ENCODE measurements at places on chromosomes 12 and 14.

DNA sequence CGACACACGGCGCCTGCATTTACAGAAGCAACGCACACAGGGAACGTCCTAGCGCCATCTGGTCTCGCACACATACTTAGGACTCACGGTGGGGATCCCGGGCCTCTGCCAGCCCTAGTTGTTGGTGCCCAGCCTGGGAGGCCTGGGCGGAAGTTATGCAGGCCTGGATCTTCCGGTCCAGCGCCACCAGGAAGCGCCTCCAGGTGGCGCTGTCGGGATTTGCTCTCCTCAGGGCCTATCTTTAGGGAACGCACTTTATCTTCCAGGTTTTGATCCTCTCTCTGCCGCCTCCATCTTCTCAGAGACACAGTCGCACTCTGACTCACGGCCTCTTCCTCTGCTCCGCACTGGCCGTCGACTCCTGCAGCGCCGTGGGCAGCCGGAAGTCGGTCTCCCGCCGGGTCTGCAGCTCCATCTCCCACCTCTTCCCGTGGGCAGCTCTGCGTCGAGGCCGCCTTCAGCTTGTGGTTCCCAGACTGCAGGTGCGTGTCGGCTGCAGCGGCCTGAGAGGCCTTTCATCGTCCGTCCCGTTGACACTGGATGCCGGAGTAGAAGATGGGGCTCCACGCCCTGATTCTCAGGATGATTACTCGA is 760.4 kb downstream of the TMEM121 start:
- DNase-seq = peak; percentile 45

GRCh38 chr14:27384124-27384523 is 786.3 kb upstream of the NOVA1 start:
- no peak for DNase-seq

DNA sequence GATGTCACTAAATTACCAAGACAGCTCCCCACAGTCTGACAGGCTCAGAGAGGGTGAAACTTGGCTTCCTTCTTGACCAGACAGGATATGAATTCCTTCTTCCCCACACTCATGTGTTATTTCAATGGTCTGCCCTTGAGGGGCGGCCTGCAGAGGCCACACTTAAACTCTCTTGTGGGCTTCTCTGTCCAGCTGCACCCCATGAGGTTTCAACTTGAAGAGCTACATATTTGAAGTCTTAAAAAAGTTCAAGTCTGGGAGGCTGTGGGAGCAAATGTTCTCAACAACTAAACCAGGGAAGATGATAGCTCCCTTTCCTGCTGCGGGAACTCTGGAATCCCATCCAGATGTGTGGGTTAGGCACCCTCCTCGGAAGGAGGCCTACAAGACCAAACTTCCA is 98.3 kb downstream of the TTC7B start:
- DNase-seq = no peak

DNA sequence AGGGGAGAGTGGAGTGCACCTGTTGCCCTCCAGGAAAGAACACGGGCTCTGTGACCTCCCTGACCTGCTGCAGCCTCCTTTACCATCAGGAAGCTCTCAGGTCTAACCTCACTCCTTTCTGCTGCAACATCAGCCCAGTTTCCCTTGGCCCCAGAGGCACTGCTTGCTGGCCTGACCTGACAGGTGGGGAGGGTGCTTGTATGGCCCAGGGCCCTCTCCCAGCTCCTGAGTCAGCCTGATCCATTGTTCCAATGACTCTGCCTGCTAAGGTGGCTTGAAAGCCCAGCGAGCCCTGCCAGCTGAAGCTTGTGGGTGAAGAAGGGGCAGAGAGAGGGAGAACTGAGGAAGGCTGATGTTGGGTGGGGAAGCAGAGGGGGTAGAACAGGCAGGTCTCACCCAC is 13.2 kb upstream of the KRT78 start:
- DNase-seq = no peak

DNA sequence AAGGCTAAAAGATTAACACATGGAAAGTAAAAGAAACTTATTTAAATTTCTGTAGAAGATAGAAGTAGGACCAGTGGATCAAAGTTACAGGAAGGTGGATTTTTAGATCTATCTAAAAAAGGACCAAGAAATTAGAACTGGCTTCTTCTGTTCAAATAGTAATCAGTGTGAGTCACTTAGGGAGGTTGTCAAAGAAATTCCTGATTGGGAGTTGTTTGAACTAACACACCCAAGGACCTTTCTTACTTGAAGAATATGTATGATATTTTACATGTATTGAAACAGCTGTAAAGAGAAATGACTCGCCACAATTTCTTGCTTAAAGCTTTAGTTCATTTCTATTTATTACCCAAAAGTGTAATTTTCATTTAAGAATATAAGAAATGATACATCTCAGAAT is 256.9 kb downstream of the RAD51B start:
- no peak for DNase-seq

- no peak for DNase-seq
Measured at GRCh38 chr14:77039285-77040058, 11.0 kb upstream of the IRF2BPL start.

DNA sequence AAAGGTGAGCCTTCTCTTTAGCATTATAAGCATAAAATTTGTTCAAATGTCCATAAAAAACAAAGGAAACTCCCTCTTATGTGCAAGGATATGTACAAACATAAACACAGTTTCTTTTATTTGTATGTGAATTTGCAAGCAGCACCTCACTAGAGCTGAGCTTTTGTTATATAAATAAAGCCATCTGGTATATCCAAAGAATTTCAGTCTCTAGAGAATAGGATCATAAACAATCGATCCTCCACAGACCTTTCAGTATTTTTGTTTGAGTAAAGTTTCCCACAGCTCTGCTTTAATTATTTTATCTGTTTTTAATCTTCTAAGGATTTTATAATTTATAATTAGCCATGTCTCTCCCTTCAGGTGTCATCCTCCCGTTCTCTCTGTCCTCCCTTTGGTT is 89.2 kb downstream of the OTOGL start:
- no peak for DNase-seq

GRCh38 chr12:113244478-113244958 is 23.3 kb downstream of the TPCN1 start:
- DNase-seq = no peak

- DNase-seq = no peak
Measured at GRCh38 chr14:101992708-101993107, 28.3 kb downstream of the DYNC1H1 start.

DNA sequence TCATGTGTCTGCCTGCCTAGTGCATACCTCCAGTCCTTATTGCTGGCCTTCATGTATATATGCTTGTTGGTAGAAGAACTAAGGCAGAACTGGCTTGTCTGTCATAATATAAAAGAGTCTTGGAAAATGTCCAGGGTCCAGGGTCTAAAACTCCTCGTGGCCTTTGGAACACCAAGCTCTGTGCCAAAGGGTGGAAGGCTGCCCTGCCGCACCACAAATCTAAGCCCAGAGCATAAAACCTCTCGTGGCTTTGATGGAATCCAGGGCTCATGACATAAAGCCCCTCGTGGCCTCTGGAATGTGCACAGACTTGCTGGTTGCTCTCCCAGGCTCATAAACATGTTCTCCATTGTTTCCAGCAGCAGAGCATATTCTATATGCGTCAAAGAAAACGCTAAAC is 107.9 kb downstream of the BBS10 start:
- DNase-seq = no peak

GRCh38 chr14:88551980-88552431 is 2.8 kb downstream of the PTPN21 start:
- DNase-seq = no peak

- peak; percentile 68 for DNase-seq
Measured at GRCh38 chr14:61322799-61323290, 1.5 kb downstream of the PRKCH start.

GRCh38 chr12:121535150-121536053 is 45.4 kb downstream of the KDM2B start:
- no peak for DNase-seq

DNA sequence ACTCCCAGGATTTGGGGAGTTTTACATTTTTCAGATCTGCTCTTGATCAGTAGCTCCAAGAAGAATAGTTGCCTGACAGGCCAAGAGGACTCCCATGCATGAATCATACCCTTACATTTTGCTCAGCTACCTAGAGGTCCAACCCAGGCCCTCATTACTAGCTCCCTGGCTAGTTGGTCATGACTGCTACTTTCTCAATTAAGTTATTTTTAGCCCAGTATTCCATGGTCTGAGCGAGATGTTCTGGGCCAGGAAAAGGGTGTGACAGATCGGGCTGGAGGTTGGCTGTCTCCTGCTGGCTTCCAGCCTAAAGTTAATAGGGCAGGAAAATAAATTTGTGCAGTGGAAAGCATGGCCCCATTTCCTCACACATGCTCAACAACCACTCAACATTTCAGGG is 379.2 kb downstream of the GRIN2B start:
- no peak for DNase-seq

DNA sequence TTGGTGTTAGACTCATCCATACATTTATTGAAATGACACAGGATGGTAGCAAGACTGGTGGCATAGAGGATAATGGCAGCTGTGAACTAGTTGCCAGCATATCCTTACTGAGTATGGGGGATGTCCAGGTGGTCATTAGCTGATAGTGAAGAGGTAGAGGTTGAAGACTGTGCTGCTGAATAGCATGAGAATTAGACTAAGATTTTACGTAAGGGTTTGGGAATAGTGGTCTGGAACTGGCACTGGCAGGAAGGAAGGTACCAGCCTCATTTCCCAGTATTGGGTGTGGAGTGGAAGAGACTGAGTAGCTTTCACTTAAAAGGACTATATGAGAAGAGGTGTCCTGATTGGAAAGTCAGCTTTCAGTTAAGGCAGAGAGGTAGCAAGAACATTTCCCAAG is 6.5 kb downstream of the ERC1 start:
- DNase-seq = no peak

DNA sequence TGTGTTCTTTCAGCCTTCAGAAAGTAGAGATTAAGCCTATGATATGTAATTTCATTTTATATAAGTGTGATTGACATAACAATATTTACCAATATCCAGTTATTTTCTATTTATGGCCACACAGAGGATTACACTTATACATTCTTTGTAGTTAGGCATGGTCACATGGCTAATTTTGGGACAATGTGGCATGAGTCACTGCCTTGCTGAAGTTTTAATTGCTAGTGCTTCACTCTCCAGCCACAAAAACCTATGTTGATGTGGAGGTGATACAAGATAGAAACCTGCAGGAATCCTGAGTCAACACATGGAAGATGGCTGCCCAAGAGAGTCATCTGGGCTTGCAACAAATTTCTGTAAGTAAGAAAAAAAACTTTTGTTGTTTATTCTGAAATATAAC is 17.0 kb downstream of the CLEC14A start:
- DNase-seq = no peak

DNA sequence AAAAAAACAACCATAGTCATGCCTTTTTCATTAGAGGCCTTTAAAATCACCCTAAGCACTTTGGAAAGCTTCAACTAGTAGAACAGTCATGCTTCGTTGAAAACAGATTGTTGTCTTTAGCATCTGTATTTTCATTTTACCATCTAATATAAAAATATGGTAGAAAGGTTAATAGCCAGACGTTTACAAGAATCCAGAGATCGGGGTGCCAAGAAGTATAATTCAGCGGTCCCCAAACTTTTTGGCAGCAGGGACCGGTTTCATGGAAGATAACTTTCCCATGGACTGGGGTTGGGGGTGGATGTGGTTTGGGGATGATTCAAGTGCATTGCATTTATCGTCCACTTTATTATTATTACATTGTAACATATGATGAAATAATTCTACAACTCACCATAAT is 138.4 kb downstream of the GLT1D1 start:
- DNase-seq = no peak

GRCh38 chr12:123748161-123748560 is 13.9 kb upstream of the DNAH10 start:
- no peak for DNase-seq

GRCh38 chr12:124617615-124618014 is 50.2 kb upstream of the NCOR2 start:
- DNase-seq = no peak

DNA sequence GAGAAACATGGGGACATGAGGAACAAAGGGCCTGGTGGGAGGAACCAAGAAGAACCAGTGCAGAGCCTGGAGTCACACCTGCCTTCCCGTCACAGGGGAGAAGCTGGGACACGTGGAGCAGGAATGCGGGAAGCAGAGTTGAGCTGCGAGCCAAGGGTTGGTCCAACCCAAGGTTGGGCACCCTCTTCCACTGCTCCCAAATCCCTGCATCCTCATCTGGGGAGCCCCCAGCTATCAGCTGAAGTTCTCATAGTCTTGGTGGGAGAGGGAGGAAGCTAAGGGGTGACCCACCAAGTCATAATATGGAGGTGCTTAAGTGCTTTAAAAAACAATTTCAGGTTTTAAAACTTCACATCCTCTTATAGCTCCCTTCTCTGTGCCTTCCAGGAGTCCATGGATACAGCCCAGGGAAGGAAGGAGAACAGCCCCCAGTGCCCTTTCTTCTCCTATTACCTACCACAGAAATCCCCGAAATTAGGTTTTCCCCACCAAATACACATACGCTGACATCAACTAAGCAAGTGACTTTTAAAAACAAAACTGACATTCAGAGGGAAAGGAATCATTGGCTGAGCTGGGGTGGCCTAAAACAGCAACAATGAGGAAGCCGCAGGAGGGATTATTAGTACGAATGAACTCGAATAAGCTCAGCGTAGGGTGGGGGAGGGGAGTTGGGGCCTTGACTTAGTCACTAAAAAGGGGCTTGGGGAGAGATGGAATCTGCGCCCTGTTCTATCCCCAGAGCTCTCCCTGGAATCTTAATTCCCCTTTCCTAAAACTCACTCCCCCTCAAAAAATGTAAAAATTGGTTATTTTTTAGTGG is 4.5 kb downstream of the MYL6 start:
- DNase-seq = no peak

DNA sequence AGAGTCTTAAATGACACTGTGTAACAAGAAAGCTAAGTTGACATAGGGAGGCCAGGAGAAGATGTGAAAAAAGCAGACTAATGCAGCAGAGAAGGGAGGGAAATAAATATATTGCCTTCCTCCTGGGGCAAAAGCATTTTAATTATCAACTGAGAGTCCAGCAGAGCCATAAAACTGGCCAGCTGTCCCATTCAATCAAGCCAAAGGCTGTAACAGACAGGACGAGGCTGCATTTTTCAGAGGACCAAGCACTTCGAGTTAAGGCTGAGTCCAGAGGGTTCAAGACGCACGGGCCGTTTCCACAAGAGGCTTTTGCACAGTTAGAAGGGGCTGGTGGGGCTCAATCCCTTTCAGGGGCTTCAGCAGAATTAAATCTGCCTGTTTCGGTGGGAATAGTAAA is 20.4 kb downstream of the MAP3K9 start:
- no peak for DNase-seq

DNA sequence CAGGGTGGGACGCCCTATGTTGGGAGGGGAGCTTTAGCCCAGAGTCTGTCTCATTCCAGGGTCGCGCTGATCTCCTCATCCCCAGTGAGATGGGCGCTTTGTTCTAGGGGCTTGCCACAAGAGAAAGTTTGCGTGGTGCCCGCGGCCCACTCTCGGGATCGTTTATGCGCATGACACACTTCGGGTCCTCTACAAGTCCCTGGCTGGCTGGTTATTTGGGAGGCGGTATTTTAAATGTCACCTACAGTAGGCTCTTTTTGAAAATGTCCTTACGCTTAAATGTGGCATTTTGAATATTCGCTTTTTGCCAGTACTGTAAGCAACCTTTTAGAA is 541 bp downstream of the GOLT1B start:
- no peak for DNase-seq

Data from activated T-cell treated with anti-CD3 and anti-CD28 coated beads, Interleukin-2, amount 50 U/mL, for 24 hours (primary cell).